Aortic smooth muscle cell (primary cell): ENCODE measurements at places on chromosomes 7 and 10. TPM values are rescaled to one million over a fixed set of nuclear protein-coding genes. Genes with fewer than 3 reads are reported as not detected.

The ACBD7 gene
- total RNA-seq, result 4.8 and 5.3 TPM in 2 replicates

The EBF3 gene
- total RNA-seq, result 0.81 and 1.7 TPM in 2 replicates

The NEURL1 gene
- total RNA-seq, result under 0.01 TPM in 2 replicates

The HSPA14 gene
- 13.4 and 14.1 TPM in 2 replicates for total RNA-seq

The SLC26A4 gene
- 20.5 and 21.2 TPM in 2 replicates for total RNA-seq

The INTS15 gene
- total RNA-seq, result 6.1 and 6.3 TPM in 2 replicates
